ENCODE measurements at places on chromosomes 6 and 20.
A peak's percentile ranks its signal among the peaks of the same experiment; 100 is the strongest.

DNA sequence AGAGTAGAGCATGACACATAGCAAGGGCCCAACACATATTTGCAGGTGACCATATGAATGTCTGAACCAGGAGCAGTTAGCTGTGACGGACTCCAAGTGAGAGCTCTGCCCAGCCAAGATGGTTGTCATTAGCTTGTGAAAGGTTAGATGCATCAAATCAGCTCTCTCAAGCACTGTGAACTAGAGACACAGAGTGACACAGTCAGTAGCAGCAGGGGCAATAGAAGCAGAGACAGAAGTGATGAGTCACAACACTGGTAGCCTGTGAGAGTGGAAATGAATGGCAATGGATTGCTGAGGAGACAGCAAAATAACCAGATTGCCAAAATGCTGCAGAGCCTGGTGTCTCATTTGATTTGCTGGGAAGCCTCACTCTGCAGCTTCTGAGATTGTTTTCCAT is 558.9 kb downstream of the PKHD1 start:
- no peak for DNase-seq

DNA sequence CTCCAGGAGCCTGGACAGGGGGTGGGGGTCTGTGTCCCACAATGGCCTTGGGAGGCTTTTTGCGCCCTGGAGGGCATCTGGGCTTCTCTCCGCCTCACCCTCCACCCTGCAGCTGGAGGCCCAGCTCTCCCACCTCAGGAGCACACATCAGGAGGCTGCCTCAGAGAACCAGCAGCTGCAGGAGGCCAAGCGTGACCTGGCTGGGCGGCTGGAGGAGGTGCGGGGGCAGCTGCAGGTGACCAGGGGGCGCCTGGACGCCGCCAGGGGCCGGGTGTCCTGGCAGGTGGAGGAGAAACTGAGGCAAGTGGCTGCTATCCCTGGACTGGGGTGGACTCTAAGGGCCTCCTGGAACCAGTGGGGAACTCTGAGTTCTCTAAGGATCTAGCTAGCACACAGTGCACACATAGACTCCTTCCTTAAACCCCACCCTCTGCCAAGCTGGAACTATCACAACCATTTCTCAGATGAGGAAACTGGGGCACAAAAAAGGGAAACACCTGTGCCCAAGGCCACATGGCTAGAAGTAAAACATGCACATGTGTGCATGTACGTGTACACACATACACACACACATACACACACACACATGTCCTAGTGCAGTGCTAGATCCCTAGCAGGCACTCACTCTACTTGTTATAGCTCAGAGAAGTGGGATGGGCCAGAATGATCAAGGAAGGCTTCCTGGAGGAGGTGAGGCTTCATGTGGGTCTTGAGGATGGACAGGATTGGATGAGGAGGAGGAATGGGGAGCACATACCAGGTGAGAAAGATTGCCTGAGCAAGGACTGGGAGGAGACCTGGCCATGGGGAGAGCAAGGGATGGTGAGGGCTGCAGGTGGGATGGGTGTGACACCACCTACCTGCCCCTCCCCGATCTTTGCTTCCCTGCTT is 22.9 kb downstream of the RAB44 start:
- no peak for DNase-seq

DNA sequence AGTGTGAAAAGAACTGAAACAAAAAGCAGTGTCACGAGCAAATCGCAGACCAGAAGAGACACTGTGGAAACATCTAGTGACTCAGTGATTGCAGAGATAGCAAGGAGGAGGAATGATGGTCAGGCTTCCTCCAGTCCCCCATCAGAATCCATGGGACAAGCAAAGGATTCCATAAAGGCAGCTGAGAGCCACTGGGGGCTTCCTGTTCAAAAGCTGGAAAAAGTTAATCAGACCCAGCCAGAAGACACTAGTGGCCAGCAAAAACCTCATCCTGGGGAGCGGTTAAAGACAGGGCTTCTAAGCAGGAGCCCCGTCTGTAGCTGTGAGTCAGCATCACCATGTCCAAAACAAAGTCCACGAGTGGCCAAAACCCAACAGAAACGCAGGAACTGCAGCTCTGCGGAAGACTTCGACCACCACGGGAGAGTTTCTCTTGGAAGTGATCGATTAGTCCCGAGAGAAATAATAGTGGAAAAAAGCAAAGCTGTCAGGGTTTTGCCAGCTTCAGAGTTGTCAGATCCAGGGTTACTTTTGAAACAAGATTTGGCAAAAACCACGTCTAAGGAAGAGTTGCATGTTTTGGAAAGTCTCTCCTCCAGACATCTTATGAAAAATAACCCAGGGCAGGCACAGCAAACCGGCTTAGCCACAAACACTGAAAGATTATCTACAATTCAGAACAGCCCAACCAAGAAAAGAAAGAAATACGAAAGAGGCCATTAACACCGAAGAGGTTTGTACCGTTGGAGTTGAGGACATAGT is 51.0 kb downstream of the JAG1 start:
- DNase-seq = no peak

GRCh38 chr6:109867970-109868358 is 110.1 kb upstream of the GPR6 start:
- no peak for DNase-seq

DNA sequence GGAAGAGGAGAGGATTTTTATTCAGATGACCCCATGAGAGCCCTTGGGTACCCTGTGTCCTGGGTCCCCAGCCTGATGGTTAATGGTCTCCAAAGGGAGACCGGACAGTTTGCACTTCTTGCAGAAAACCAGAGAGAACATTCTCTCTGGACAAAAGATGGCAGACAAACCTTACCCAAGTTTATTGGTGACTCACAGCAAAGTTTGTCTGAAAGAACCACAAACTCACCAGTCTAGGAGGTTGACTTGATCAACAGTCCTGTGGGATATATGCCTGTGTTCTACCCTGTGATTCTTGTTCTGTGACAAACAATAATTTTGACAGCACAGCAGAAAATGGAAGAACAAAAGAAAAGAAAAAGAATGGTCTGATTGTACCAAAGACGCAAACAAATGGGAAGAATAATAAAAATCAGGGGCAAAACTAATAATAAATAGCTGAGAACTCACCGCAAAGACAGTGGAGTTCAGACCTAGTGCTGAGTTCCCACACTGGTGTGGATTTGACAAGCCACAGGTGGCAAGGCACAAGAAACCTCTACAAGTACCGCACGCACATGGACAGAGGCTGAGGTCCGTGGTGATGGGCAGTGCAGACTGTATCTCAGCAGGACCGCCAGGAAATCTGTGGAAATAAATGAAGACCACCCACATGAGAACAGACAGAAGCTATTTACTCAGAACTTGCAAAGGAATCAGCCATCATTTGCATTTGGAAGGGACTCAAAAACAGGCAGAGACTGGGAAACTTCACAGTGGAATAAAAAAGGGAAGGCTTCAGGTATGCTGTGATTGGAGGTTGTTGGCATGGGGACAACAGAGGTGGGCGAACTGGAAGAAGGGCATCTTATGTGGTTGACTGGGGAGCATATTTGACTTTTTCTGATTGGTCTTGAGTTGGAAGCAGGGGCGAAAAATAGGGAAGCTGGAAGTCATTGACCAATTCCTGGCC is 246.3 kb upstream of the RNF24 start:
- DNase-seq = no peak

GRCh38 chr20:31856516-31856915 is 11.1 kb upstream of the FOXS1 start:
- DNase-seq = no peak

DNA sequence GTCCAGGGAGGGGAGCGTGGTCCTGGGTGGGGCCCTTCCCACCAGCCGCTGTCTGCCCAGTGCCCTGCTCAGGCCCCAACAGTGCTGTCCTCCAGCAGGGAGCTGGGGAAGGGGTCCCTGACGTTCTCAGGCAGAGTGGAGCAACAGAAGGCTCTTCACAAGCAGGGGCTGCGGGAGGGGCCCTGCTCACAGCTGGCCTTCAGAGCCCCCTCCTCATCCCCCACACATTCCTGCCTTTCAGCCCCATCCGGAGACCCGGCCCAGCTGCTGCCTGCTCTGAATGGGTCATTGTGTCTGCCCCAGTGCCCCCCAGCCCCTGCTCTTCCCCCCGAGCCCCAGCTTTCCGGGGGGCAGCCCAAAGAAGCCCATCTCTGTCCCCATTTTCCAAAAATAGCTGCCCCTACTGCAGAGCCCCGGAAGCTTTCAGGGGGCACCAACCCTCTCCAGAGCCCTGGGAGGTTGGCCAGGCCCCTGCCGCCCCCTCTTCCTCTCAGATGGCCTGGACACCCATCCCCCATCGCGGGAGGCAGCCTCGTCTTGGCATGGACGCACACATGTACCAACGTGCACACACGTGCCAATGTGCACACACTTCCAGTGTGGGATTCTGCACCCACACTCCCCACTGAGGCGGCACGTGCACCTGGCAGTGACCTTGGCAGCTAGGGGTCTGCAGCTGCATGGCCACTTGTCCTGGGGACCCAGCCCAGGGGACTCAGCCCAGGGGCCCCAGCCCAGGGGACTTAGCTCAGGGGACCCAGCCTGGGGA is 3.7 kb downstream of the COL20A1 start:
- DNase-seq = peak; percentile 29

DNA sequence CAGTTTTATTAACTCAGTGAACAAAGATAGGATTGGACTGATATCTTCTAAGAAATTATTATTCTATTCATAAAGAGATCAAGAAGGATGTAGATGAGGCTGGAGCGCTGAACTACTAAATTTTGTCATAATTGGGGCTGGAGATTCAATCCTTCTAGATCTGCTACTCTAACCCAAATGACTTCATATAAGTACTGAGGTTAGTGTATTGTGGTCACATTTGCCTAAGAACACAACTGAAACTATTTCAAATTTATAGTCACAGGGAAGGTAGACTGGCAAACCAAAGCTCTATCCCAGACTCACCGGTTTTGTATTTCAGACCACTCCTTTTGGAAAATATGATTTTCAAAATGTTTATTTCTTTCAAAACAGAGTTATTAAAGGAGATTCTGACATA is 96.7 kb downstream of the BMP5 start:
- no peak for DNase-seq

DNA sequence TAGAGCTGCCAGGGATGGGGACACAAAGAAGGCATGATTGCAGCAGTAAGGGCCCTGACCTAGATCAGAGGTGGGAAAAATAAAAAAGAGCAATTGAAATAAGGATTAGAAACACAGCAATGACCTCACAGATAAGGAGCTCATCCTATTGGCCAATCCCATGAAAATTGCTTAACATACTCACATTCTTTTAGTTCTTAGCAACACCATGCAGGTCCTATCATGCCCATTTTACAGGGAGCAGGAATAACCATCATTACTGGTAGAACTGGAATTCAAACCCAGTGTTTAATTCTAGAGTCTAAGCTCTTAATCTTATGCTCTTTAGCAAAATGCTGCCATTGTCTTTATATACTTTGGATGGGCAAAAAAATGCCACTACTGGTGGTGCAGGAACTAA is 267.7 kb downstream of the RNF144B start:
- no peak for DNase-seq

DNA sequence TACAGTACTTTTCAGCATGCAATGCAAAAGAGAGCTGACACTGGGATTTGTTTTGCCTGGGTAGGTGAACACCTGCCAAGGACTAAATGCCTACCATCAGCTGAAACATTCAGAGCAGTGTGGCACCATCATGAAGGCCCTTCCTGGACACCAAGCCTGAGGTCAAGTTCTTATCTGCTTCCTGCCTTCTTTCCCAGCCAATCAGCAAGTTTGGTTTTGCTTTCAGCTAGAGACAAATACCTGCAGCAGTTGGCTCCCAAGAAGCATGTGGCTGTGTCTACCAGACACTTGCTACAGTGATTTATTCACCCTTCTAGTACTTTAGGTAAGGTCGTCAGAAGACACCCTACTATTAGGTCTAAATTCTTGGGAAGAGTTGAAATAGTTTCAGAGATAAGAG is 112.8 kb downstream of the TBX18 start:
- DNase-seq = no peak

DNA sequence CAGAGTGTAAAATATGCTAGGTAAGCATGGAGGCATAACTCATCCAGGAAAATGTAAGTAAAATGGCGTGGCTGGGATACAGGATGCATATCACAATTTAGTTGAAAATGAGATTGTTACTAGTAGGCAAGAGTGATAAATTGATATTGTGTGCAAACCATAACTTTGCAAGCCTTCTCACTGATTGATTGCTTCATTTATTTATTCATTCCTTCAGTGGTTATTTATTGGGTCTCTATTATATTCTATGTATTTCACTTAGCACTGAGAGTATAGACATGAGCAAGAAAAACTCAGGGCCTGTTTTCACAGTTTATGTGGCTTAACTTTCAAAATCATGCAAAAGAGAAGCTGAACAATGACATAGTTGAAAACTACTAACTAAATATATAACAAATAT is 241.0 kb upstream of the EYS start:
- DNase-seq = no peak

DNA sequence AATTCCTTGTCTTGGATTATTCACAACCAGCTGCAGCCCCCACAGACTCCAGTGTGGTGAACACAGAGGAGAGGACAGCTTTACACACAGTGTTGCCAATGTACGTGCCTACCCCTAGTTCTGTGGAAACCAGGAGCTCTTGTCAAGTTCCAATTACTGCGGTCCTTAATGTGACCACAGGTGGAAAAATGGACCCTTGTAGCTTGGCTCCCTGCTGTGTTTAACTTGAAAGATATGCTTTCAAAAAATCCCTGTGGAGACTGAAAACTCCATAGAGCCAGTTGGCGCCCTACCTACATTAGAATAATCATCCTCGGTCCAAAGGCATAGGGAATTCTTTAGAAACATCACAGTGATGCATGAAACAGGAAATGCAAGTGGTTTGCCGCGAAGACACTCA is 118.3 kb upstream of the SLC22A23 start:
- no peak for DNase-seq

- DNase-seq = peak; percentile 37
These were observed 674 bp downstream of the MAPK14 start for GRCh38 chr6:36028088-36028876.

GRCh38 chr20:24116611-24117010 is 128.0 kb upstream of the GGTLC1 start:
- no peak for DNase-seq

- DNase-seq = no peak
These were observed 3.9 kb upstream of the TIAM2 start for GRCh38 chr6:154991207-154991606.

- DNase-seq = no peak
These were observed 37.8 kb downstream of the HCRTR2 start for GRCh38 chr6:55212156-55212555.

DNA sequence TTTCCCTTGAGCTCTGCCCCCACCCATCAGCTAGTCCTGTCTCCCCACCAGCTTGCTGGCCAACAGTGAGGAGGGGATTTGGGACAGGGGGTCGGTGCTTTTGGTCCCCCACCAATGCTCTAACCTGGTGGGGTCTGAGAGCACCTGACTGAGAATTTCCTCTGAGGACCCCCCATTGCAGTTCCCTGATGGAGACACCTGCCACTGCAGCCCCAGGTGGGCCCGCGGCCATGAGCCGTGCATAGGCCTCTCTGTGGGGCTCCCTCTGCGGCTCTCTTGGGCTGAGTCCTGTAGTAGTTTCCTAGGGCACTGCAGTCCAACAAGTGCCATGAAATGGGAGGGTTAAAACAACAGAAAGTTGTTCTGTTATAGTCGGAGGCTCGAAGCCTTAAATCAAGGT is 172.2 kb upstream of the SNX9 start:
- DNase-seq = no peak

All from nucleus accumbens (tissue), 56 donors.